ENCODE measurements at places on chromosomes 3 and 15.

DNA sequence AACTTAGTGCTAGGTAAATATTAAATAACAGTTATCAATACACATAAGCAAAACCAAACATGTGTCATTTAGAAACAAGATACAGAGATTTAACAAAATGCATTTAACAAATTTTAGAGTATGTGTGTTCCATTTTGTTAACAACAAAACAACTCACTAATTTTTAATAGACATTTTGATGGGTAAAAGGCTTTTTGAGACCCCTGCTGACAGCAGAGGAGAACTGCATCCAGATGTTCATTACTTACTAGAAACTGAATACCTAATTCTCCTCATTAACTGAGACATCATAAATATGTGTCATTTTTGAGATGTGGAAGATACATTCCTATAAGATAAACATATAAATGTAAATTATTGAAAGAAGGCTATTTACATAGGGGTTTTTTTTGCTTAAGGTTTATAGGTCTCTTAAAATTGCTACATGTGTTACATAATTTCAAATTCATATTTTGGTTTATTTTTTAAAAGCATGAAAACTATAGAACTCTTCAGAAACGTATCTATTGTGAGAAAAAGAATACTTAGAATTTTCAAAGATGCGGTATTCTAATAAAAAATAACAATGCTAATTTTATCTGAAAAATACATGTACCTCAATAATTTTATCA, 1009.8 kb downstream of the TUSC7 start:
- peak; percentile 10 for DNase-seq

GRCh38 chr3:89042236-89042835, 65.1 kb upstream of the EPHA3 start:
- DNase-seq, result no peak

- no peak for DNase-seq
Measured at GRCh38 chr3:137325170-137325569, 367.4 kb downstream of the IL20RB start.

DNA sequence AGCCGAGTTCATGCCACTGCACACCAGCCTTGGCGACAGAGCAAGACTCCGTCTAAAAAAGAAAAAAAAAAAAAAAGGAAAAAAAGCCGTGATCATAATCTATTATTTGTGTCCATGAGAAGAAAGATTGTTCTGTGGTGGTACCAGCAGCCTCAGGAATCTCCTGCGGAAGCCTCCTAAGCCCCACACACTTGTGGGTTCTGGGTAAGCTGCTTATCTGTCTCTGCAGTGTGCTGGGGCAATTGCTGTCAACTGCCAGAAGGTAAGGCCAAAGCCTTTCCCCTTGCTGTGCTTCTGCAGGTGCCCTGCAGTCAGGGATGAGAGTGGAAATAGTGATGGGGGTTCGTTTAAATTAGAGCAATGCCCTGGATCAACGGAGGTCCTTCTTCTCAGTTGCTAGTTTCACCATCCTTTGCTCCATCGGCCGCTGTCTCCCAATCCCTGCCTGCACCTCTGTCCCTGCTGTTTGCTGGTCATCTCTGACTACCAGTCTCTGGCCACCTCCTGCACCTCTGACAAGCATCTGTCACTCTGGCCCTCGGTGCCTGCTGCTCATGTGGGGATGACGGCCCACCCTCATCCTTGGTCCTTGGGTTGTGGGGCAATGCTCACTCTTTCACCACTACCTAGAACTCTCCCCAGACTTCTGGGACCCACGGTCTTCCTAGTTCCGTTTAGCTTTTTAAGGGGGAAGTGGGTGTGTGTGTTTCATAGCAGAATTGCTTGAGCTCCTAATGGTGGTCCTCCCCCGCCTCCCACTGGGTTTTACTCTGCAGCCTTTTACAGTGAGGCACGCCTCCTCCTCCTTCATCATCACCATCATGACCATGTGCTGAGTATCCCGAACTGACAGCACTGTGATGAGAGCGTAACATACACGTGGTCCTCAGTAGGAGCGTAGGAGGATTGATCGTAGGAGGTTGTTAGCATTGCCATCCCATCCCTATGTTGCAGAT, 25.5 kb downstream of the CHRD start:
- no peak for DNase-seq

All from K562 (cell line).